ENCODE measurements at places on chromosomes 5 and 9. TPM values are rescaled to one million over a fixed set of nuclear protein-coding genes. Genes with fewer than 3 reads are reported as not detected.

GRCh38 chr5:122773619-122774018 is 1.3 kb upstream of the SNX2 start:
- DNase-seq, result no peak

DNA sequence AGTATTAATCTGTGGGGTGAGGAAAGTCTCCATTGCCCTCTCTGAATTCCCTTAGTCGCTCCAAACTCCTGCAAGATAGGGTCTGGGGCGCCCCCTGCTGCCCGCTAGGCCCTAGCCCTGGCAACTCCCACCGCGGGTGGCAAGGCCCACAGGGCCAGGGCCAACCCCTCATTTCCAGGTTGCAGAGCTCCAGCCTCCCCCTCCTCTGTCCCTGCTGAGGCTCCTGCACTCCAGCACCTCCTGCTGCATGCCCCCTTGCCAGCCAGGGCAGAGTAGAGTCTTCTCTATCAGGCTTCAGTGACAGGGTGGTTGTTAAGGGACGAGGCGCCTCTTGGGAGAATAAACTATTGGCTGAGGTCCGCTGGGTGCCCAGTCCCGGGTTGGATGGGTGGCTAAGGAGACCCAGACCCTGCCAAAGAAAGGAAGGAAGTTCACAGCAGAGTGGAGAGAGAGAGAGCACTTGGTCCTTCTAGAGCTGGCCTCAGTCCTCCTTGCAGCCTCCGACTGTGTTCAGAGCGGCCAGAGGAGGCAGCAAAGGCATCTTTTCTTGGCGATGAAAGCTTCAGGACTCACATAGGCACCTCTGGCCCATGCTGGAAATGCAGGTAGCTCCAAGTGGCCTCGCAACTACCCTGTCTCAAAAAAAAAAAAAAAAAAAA is 45.6 kb downstream of the SAR1B start:
- DNase-seq, result peak; percentile 80

DNA sequence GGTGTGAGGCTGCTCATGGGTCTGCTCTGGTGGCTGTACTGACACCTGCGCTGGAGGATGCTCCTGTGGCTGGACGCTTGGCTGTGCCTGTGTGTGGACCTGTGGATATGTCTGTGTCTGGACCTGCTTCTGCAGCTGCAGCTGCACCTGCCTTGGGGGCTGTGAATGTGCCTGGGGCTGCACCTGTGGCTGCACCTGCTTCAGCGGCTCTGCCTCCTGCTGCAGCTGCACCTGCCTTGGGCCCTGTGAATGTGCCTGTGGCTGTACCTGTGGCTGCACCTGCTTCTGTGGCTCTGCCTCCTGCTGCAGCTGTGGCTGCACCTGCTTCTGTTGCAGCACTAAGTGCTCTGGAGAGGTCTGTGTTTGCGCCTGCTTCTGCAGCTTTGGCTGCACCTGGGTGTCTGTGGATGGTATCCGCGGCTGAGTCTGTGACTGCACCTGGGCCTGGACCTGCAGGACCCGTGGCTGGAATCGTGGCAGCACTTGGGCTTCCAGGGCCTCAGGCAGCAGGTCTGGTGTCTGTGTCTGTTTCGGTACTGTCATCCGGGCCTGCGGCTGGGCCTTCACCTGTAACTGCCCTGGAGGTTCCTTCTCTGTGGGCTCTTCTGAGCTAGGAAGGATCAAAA is 12.5 kb downstream of the CIZ1 start:
- no peak for DNase-seq

DNA sequence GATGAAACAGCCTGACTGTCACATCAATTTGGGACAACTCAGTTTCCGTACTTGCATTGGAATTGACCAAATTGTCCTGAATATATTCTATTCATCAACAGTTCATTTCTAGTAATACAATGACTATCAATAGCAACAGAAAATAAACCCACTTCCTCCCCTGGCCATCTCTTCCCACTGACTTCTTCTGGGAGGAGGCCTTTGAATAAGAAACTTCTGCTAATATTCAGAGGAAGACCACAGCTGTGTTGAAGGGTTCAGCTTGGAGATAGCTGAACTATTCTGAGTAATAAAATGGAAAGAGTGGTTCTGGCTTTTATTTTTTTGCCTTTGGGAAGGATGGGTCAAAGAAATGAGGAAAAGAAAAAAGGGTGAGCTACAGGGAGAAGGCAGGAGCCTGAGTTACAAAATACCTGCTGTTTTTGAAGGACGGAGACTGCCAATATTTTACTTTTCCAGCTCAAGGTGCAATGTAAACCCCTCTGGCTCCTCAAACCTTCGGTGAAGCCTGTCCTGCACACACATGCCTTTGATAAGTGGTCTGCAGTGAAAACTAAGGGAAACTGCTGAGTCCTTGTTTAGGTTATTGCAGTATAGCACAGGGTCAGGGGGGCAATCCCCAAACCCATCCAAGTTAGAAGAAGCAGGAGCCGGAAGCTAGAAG is 29.9 kb downstream of the FYB1 start:
- DNase-seq, result no peak

DNA sequence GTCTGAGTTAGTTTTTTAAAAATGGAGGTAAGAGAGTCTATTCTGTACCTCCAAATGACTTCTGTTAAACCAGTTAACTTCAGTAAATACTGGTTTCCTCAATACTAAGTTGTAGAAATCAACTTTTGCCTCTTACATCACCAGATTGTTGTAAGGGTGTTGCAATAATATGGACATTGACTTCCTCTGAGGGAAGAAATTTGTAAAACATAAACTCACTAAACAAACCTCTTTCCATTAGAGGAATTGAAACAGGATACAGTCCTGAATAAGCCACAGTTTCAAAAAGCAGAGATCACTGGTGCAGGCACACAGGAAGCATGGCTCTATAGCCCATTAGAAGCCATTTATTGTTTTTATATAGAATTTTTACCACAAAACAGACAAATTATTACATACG is 32.7 kb upstream of the SLCO6A1 start:
- DNase-seq, result no peak

DNA sequence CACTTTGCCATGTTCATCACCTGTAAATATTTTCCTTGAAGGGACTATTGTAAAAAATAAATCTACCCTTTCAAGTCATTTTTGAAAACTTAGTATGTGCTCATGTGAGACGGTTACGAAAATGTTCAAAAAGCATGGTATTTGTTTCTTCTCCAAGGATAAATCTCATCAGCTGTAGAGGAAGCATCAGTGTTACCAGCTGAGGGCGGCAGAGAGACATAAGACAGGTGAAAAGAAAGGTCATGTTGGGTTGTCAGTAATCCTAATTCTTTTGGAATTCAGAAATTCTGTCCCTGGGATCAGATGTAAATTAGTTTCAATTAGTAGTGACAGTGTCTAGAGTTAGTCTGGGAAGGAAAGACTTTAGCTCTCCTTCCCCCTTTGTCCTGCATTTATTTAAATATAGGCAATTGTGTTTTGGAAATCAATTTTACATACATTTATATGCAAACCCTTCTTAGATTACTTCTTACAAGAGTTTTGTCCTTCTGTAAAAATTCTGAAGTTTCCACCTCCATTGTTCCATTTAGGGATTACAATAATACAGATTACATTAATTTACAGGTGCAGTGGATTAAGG is 791.9 kb upstream of the CDH6 start:
- no peak for DNase-seq

DNA sequence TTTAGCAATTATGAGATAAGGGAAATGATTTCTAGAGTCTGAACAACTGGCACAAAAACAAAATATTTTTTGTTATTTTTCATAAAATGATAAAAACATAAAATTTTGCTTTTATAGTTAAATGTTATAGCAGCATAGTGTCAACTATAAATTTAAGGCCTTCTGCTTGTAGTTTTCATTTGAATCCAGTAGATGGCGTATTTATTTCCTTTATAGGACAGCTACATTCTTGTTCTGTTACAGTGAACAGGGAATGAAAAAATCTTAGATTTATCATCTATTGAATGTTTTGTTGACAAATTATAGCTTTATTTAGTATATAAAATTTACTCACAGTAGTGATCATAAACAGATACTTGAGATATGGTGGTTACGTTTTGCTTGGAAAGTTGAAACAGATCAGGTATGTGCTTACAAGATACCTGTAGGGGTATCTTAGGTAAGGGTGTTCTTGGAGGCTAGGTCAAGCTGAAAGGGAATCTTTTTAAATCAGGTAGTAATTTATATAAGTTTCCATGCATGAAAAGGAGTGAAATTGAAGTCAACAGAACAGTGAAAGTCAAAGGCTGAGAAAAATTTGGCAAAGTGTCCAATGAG is 239.3 kb upstream of the GRIN3A start:
- DNase-seq, result no peak

DNA sequence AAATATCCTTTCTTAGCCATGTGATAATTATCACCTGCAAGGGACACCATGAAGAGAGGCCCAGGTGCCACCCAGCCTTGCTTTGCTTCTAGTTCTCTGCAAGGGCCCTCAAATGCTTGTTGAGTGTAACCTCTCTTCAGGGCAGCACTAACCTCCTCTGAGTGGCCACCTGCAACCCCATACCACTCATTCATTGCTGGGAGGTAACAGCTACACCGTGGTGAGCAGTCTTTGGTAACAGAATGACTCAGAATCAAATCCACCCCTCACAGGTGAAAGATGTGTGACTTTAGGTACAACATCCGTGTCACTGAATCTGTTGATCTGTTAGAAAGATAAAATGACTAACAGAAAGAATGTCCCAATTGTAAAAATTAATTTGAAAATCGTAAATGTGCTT is 365.1 kb upstream of the TRPC7 start:
- peak; percentile 48 for DNase-seq

GRCh38 chr5:57072218-57072892 is 101.5 kb upstream of the GPBP1 start:
- no peak for DNase-seq

- no peak for DNase-seq
These were observed 3.6 kb downstream of the PURA start for GRCh38 chr5:140117523-140117922.

DNA sequence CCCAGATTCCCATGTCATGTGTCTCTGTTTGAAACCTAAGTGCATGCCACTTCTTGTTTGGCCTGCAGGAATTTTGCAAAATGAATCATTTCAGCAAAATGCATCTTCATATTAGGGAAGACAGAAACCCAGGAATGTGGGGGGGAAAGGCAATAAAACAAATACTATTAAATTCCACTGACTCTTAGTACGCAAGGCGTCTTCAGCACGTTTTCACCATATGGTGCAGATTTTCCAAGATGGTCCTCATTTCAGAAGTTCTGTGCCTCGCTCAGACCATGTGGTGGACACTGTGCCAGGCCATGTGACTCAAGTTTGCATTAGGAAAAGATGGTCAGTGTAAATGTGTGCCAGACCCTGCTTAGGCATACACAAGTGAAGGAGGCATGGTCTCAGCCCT is 184.0 kb downstream of the ACTL7B start:
- no peak for DNase-seq

DNA sequence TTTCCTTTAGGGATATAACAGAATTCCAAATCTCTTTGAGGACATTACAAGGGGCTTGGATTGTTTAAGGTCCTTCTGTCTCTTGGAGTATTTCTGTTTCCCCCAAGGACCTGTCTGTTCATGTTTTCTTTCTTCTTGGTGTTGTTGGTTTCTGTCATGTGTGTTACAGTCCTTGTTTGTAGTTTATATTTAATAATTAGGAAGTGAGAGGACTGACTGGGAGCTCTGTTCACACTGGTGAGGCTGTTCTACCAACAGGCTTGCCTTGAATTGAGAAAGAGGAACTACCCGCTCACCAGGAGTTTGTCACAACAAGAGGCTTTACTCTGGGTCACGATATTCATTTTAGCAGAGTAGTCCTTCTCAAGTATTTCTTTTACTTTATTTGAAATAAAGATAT is 119.2 kb upstream of the SV2C start:
- no peak for DNase-seq

- no peak for DNase-seq
These were observed 315.7 kb downstream of the MCTP1 start for GRCh38 chr5:94969174-94969573.

The PCDHAC2 gene
- total RNA-seq, result 3.4 TPM

The NKD2 gene
- 0.57 TPM for total RNA-seq

The IL9 gene
- total RNA-seq, result not detected

The ZDHHC11 gene
- 13.1 TPM for total RNA-seq

The SNCAIP gene
- total RNA-seq, result not detected

The TMEM215 gene
- total RNA-seq, result not detected

The SHB gene
- 23.8 TPM for total RNA-seq

The F12 gene
- total RNA-seq, result 14.5 TPM
